Nucleus accumbens (tissue), 56 donors: ENCODE measurements at places on chromosomes 1 and 21.
A peak's percentile ranks its signal among the peaks of the same experiment; 100 is the strongest.

GRCh38 chr1:223363856-223364684 is at the start of gene SUSD4:
Gene SUSD4 (minus strand): TSS chr1:223364176. CDS start chr1:223363425, 751 bp downstream.
- DNase-seq, result peak; percentile 62

- no peak for DNase-seq
These were observed 13.9 kb downstream of the SSR2 start for GRCh38 chr1:156006666-156007376.

DNA sequence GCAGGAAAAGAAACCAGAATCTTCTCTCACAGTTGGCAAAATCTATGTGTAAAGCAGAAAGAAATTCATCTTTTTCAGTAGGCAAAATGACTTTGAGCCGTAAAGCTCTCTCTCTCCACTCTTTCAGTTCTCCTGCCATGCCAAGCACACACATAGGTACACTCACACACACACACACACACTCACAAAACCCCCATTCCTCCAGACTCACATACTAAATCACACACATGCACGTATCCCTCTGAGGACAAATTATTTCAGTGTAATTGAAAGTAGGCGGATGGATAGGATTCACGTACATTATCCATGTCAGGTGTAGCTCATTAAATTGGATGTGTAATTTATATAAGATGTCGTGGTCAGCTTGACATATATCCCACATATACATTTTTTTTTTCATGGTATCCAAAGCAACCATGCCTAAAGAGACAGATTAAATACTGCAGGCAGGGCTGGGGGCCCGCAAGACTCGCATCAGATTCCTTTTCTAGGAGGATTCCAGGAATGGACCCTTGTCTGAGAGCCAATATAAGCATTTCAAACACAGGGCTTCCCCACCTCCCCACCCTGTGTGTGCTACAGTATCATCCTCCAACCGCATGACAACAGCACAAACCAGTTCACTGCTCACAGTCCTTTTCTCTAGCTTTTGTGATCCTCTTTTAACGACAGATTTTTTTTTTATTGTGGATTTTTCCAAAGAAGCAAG is 320.9 kb downstream of the PCP4 start:
- no peak for DNase-seq

GRCh38 chr1:40837601-40838000 is 24.6 kb downstream of the CITED4 start:
- DNase-seq, result no peak

- no peak for DNase-seq
These were observed 28.8 kb upstream of the SLC19A1 start for GRCh38 chr21:45570826-45571601.

GRCh38 chr1:94025383-94026340 is 95.3 kb downstream of the ABCA4 start:
- no peak for DNase-seq

- no peak for DNase-seq
These were observed 300.3 kb upstream of the B3GALT2 start for GRCh38 chr1:193486671-193487229.

DNA sequence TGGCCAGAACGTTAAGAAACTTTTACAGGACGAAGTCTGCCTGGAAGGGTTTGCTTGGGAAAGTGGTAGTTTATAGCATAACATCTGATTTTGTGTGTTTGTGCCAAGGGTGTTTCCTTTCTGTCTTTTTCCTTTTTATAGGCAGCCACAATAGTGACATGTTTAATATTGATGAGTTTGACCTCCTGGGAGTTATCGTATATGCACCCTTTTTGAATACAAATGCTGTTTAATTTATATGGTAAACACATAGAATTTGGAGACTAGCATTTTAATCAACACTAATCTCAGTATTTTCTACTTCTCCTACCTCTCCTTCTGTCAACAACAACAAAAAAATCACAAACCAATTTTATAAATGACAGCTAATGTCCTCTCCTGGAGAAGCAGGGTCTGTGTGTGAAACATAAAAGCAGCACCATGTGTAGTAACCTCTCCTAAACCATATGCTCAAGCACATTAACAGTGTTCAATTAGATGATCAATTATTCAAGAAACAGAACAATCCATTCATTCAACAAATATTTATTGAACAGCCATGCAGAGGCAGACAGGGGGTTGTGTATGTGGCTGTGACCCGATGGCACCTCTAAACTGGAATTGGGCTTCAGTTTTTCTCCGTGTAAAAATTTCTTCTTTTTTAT is 604 bp upstream of the FMN2 start:
- no peak for DNase-seq

DNA sequence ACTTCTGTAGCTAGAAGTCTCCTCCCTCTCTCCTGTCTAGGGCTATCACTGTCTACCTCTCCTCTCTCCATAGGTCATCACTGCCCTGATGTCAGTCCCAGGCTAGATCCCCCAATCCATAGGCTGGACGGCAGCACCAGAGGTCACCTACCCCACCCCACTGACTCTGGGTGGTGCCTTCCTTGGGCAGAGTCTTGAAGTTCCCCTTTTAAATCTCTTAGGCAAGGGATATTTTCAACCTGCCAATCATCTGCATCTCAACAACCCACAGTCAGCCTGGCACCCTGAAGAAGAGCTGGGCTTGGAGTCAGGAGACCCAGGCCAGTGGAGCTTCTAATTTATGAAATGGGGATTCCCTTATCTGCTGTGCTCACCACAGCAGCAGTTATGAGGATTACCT is 13.2 kb downstream of the MYBPH start:
- DNase-seq, result no peak

- no peak for DNase-seq
These were observed 3.6 kb downstream of the SKI start for GRCh38 chr1:2231532-2232254.

DNA sequence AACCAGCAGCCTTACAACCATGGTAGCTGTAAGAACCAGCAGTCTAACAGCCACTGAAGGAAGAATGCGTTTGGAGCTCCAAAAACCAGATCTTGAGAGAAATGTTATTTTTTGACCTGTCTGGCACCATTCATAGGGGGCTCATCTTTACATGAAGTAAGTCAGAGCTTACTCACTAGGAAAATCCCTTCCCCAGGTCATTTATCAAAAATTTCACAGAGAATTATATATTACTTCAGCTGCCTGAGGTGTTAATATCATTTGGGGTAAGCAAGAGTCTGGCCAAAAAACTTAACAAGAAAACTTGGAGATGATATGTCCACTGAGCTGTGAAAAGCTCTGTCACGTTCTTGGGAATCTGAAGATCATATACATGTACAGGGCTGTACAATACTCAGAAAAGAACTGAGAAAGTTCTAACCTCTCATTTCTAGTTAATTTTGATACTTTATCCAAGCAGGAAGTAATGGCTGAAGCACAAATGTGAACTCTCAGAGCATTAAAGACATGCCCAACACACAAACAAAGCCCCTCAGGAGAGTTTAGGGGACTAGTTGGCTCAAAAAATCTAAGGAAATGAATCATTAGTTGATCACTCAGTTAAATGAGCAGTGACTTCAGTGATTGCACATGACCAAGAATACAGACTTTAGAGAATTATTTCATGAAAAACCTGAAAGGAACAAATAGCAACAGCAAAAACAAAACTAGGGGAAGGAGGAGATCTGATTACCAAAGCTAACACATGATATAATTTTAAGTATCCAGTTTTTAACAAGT is 681.1 kb downstream of the LTN1 start:
- DNase-seq, result no peak

DNA sequence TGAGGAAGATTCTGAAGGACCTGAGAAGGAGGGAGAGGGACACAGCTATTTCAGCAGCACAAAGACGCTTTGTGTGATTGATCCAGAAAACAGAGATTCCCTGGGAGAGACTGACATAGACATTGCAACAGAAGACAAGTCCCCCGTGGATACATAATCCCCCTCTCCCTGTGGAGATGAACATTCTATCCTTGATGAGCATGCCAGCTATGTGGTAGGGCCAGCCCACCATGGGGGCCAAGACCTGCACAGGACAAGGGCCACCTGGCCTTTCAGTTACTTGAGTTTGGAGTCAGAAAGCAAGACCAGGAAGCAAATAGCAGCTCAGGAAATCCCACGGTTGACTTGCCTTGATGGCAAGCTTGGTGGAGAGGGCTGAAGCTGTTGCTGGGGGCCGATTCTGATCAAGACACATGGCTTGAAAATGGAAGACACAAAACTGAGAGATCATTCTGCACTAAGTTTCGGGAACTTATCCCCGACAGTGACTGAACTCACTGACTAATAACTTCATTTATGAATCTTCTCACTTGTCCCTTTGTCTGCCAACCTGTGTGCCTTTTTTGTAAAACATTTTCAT is 161.3 kb upstream of the SGIP1 start:
- no peak for DNase-seq

DNA sequence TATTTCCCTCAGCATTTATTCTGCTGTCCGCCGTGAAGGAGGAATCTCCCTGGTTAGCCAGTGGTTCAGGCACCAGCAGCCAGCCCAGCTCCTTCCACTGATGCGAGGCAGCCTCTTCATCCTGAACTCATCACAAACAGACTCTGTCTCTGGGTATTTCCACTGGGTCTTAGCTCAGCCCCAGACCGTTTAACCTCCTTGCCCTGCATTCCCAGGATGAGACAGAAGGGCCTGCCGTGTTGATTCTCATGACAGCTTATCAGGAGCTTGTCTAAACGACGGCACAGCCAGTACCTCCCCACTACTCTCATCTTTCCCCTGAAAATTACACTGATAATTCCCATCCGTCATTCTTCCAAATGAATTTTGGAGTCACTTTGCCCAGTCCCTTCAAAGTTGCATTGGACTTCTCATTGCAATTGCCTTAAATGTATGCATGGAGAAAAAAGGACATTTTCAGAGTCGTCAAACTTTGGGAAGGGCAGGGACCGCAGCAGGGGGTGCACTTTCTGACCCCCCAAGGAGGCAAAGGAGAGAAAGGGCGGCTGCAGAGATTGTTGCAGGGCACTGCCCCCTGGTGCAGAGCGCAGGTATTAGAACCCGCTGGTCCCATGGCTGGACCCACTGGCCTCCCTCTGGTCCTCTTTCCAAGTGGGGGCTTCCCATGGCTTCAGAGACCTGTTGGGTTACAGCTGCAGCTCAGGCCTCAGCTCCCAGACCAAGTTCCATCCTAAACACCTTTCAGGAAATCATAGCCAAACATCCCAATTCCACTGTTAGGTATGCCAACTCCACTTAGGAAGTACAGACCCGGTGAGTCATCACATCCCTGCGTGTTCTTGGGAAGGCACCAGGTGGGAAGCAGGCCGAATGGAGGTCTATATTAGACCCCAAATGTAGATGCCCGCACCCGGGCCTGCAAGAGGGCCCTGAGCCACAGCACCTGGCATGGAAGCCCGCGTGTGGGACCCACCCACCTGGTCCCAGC is 3.7 kb upstream of the MEGF6 start:
- no peak for DNase-seq

GRCh38 chr21:29374481-29374880 is 75.8 kb downstream of the BACH1 start:
- DNase-seq, result no peak

DNA sequence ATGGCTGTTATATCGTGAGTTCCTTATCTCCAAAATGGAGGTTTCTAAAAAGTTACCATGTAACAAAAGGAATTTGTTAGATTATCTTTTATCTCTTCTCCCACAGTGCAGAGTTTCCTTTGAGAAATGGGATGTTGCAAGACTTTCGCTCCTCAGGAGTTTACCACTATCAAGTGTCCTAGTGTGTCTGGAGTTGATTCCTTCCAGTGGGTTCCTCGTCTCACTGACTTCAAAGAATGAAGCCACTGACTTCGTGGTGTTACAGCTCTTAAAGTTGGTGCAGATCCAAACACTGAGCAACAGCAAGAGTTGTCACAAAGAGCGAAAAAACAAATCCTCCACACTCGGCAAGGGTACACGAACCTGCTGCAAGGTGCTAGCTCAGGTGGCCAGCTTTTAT is 37.0 kb downstream of the SPAG17 start:
- no peak for DNase-seq

DNA sequence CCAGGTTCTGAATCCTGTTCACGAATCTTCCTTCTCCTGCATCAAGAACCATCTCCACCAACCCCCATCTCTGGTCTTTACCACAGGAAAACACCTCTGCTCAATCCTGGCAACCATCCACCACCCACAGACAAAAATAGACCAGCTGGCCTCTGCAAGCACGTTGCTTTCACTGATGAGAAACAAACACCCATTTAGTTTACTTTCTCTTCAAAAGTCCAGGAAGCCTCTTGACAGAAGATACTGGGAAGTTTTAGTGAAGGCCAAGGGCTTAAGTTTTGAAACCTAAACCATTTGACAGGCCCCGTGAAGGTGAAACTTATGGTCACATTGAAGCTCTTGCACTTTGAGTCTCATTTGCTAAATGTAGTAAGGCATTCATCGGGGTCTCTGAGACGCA is 122.6 kb upstream of the PPP2R5A start:
- DNase-seq, result no peak

DNA sequence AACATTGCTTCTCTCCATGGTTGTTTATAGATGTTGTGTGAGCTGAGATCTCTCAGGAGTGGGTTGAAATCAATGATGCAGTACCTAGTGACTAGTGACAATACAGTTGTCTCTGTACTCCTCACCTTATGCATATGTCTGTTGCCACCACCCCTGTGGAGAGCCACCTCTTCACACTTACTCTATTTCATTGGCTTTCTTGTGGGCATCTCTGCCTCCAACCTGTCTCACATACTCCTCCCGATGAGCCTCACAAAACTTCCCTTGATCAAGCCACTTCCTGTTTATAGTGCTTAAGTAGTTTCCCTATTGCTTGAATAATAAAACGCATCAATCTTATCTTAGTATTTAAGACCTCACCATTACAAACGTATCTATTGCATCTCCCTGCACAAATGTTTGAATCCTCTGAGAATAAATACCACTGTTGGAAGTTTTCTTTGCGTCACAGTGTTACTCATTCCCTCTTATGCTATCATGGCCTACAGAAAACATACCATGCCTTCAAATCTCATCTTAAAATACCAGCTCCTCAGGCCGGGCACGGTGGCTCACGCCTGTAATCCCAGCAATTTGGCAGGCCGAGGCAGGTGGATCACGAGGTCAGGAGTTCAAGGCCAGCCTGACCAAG is 54.7 kb upstream of the GREM2 start:
- no peak for DNase-seq
